ENCODE measurements at places on chromosomes 5 and 9.

GRCh38 chr5:67141644-67142043 is 55.0 kb downstream of the CD180 start:
- no peak for DNase-seq

DNA sequence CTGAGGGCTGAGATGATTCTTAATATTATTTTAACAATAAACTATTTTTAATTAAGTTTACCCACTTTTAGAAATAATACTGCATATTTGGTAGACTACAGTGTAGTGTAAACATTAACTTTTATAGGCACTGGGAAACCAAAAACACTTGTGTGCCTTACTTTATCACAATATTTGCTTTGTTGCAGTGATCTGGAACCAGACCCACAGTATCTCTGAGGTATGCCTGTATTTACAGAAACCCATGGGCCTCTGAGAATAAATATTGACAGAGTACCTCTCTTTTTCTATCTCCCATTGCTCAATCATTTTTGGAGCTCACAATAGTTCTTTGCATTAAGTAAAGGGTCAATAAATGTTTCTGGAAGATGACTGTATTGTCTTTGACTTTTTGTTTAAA is 73.3 kb downstream of the SLCO4C1 start:
- DNase-seq, result no peak

- DNase-seq, result no peak
Observed at GRCh38 chr9:120152295-120152694, 427.7 kb downstream of the CDK5RAP2 start.

DNA sequence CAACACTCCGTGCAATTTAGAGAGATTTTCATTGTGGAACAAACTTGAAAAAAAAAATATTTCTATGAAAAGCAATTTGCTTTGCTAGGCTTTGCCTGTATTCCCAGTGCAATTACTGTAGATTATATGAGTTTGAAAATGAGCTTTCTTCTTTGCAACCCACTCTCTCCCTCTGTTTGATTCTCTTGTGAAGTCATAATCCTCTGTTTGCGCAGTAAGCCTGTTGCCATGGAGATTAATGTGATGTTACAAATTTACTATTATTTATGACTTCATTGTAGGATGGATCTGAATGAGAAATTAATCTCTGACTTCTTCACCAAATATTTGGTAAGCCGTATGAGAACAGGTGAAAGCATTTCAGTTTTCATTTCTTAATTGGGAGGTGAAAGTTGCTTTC is 320.3 kb downstream of the SPATA31D1 start:
- no peak for DNase-seq

- DNase-seq, result no peak
Observed at GRCh38 chr9:112015149-112015548, 118.5 kb downstream of the UGCG start.

DNA sequence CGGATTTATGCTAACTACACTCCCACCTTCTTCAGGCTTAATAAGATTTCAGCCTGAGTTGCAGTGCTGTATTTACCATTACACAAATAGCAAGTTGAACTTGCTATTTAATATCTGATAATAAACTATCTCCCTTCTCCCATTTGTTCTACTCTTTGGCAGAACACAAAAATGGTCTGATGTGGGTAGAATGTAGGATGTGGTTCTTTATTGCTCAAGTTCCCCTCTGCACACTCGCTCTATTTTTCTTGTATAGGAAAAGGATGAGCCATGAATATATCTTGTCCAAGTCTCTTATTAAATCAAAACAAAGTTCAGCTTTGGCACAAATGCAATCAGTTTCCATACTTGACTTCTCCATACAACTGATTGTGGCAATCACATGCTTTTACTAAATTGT is 37.2 kb upstream of the KIF2A start:
- no peak for DNase-seq

GRCh38 chr9:124758691-124759090 is 12.4 kb downstream of the NR6A1 start:
- no peak for DNase-seq

DNA sequence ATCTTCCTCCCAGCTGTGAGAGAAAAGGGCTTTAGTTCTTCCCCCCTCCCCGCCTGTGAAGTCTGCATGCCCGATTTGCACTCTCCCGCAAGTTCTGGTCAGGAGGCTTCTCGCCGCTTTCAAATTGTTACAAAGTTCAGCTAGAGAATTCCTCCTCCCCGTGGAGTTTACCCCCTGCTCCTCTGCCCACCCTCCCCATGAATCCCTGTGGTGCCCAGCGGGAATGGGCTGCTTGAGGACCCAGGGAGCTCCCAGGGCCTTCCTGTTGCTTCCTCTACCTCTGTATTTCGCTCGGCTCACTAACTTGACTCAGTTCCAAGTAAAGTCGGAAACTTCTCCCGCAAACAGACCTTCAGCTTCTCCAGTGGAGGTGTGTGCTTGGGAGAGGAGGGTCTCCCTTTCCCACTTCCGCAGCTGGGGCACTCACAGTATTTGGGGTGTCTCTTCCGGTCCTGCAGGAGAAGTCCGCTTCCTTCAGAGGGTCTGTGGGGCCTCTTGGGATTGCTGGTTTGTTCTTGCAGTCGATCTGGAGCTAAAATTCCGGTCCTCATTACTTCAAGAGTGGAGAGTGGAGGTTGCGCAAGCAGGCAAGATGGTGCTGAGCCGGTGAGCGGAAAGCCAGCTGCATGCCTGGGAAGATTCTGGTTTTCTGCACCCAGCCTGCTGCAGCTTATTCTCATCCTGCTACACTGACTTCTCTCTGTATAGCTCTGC is 97.8 kb downstream of the ADAMTS12 start:
- DNase-seq, result no peak

GRCh38 chr9:98146101-98146991 is 27.3 kb upstream of the TRIM14 start:
- no peak for DNase-seq

- no peak for DNase-seq
Observed at GRCh38 chr5:151383011-151383410, 35.7 kb upstream of the SLC36A2 start.

- DNase-seq, result no peak
Observed at GRCh38 chr5:110807169-110807568, 68.4 kb downstream of the SLC25A46 start.

- DNase-seq, result no peak
Observed at GRCh38 chr5:148458036-148458888, 74.5 kb downstream of the FBXO38 start.

DNA sequence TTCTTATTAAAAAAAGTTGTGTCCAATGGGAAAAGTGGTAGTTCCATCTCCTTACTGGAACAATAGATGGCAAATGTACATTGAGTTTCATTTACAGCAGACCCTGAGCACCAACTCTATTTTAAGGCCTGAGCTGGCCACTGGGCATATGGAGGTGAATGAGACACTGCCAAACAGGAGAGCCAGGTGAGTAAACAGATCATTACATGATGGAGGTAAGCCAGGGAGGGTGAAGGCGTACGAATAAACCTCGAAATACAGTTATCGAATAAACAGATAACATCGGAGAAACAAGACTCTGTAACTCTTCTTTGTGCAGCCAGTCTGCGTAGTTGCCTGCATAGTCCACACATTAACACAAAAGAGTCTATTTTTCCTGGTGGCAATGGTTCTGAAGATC is 446.4 kb upstream of the KLF4 start:
- no peak for DNase-seq

DNA sequence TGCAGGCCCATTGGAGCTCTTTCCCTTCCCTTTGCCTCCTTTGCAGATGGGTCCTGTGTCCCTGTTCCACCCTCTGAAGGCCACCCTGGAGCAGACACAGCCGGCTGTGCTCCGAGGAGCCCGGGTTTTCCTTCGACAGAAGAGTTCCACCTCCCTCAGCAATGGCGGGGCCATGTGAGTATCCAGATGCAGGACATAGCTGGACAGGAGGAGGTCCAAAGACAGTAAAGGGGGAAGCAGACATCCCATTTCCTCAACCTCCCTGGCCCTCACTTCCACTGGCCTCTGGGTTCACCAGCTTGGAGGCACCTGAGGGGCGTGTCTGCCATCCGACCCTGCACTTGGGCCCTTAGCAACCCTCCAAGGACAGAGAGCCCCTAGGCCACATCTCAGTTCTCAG is 237.9 kb downstream of the CACNA1B start:
- no peak for DNase-seq

DNA sequence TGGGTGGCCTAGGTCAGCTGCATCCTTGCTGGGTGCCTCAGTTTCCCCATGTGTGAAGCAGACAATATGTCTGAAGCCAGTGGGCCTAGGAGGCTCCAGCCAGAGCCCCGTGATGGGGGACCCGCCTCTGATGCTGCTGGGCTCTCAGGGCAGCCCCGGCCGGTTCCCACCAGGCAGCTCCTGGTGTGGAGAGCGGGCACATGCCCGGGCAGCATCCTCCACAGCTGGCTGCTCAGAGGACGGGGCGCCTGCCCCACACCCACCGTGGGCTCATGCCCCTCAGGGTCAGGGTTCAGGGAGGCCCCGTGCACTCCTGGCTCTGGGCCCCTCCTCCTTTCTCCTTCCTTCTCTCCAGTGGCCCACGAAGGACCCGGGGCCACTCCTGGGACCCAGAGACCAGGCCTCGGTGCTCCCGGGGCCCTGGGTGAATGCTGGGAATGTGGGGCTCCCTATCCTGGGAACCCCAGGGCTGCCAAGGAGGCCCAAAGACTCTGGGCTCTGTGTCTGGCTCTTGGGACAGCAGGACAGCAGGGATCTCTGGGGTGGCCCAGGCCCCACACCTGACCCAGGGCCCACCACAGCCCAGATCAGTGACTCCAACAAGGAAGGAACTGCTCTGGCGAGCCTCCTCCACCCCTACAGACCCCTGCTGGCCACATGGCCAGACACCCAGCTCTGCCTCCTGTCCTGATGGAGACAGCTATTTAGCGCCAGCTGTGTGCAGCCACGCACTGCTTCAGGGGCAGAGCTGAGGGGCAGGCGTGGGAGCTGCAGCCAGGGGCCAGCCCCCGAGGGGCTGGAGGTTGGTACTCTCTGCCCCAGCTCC is 39.5 kb upstream of the EGFL7 start:
- no peak for DNase-seq

- no peak for DNase-seq
Observed at GRCh38 chr5:4020400-4020799, 424.8 kb downstream of the IRX1 start.
